ENCODE measurements at places on chromosomes 1 and 21. TPM values are rescaled to one million over a fixed set of nuclear protein-coding genes. Genes with fewer than 3 reads are reported as not detected.
A peak's percentile ranks its signal among the peaks of the same experiment; 100 is the strongest.

GRCh38 chr1:5599541-5599940, 392.7 kb downstream of the NPHP4 start:
- no peak for DNase-seq

- DNase-seq: peak; percentile 75
Observed at GRCh38 chr1:78743626-78744025, 94.0 kb downstream of the IFI44 start.

DNA sequence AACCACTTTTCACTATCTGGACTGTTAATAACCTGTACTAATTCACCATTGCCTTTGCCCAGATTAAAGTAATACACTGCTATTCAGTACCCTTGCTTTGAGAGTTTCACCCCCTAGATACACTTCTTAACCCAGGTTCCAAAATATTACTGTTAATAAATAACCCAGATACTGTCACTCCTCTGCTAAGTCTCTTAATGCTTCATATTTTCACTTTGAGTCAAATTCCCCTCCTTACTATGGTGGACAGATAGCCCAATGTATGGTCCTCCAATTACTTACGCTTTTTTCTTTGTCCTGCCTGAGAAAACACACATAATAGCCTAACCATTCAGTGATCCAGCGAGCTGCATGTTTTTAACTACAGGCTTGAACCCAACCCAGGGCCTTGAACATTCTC, 152.5 kb downstream of the NEGR1 start:
- DNase-seq: no peak

- no peak for DNase-seq
Observed at GRCh38 chr1:34781844-34782391, 904 bp downstream of the GJB3 start.

DNA sequence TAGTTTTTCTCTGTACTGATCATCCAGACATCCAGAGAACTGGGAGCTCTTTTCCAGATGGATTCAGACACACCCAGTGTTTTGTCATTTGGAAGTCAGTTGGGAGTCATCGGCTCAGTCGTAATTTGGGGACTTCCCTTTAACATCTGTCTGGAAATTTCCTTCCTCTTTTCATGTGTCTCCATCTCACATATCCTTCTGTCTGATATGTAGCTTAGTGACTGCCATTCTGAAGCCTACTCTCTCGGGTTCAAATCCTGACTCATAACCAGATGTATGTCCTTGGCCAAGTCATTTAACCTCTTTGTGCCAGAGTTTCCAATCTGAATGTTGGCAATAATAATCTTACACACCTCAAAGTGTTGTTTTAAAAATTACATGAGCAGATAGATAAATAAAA, 3.0 kb downstream of the MORC3 start:
- DNase-seq: peak; percentile 15

GRCh38 chr1:182292193-182292741, 99.3 kb downstream of the GLUL start:
- no peak for DNase-seq

DNA sequence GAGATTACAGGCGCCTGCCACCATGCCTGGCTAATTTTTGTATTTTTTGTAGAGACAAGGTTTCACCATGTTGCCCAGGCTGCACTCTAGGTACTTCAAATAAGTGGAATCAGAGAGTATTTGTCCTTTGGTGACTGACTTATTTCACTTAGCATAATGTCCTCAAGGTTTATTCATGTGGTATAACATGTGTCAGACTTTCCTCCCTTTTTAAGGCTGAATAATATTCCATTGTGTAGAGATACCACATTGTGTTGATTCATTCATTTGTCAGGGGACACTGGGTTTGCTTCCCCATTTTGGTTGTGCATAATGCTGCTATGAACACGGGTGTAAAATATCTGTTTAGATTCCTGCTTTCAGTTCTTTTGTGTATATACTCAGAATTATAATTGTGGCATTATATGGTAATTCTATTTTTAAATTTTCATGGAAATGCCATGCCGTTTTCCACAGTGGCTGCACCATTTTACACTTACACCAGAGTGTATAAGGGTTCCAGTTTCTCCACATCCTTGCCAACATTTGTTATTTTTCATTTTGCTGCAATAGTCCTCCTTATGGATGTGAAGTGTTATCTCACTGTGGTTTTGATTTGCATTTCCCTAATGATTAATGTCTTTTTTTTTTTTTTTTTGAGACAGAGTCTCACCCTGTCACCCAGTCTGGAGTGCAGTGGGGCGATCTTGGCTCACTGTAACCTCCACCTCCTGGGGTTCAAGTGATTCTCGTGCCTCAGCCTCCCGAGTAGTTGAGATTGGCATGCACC, 35.1 kb downstream of the IL6R start:
- DNase-seq: no peak

DNA sequence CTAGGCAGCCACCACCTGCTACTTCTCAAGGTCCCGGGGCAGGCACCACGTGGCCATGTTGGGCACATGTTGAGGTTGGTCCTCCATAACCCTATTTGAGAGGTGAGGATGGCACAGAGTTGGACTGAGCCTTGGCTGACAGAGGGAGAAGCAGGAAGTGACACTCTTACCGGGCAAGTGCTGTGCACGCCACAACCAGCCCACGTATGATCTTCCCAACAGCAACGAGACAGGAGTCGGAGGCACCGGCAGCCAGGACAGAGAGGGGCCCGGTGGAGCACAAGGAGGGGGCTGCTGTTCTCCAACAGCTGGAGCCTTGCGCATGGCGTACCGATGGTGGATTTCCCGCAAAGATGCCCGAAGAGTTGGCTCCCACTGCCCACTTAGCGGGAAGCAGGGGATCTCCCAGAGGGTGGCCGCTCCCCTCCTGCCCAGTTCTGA, 3.4 kb downstream of the CLEC20A start:
- no peak for DNase-seq

- peak; percentile 57 for DNase-seq
Observed at GRCh38 chr1:179876300-179876715, 1.3 kb downstream of the TOR1AIP2 start.

DNA sequence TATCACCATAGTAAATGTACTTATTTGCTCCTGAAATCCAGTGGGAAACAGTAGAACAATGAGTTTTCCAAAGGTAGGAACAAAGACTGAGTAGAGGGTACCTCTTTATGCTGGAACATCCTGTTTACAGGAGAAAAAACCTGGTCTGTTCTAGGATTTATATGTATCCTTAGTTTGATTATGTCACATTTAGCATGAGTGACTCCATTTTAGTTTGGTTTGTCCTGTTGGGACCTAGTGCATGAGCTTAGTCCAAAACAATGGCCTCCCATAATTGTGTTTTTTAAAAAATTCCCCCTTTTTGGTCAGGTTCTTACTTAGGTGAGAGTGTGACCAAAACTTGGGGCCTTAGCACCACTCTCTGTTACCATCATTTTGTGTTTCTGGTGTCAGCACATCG, 3.5 kb upstream of the MRPL55 start:
- DNase-seq: no peak

Gene SPRR2B
- total RNA-seq: not detected

Gene CENPS
- total RNA-seq: 11.0 TPM

Gene FAM163A
- total RNA-seq: not detected

Gene TTC22
- total RNA-seq: not detected

Gene ARMH1
- 1.7 TPM for total RNA-seq
